ENCODE measurements at places on chromosomes 11 and 22. TPM values are rescaled to one million over a fixed set of nuclear protein-coding genes. Genes with fewer than 3 reads are reported as not detected.
A peak's percentile ranks its signal among the peaks of the same experiment; 100 is the strongest.

- DNase-seq = no peak
Observed at GRCh38 chr11:44188643-44189042, 93.2 kb downstream of the EXT2 start.

GRCh38 chr11:109641549-109641948 is 219.6 kb downstream of the C11orf87 start:
- DNase-seq = no peak

- no peak for DNase-seq
Observed at GRCh38 chr11:119982517-119983239, 155.2 kb downstream of the TRIM29 start.

GRCh38 chr22:37219533-37219932 is 7.3 kb upstream of the SSTR3 start:
- no peak for DNase-seq

- DNase-seq = no peak
Observed at GRCh38 chr22:29903371-29903770, 20.4 kb downstream of the MTMR3 start.

GRCh38 chr22:39932918-39933649 is 27.1 kb upstream of the TMA7B start:
- DNase-seq = peak; percentile 34

DNA sequence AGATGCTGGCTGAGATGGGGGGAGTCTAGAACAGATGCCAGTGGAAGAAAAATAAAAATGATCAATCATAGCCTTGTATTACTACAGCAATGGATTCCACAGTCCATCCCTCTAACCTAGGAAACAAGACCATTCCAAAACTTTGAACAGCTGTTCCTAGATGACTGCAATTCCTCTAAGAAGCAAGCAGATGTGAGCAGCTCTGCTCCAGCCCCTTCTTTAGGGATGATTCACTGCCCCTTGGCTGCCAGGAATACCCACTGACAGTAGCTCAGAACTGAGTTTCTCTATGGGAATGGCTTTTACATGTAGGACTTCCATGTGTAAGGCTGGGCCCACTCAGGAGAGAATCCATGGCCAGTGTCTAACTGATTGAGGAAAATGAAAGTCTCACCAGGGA is 943.9 kb downstream of the OPCML start:
- DNase-seq = no peak

Gene CRYBB2
- not detected for total RNA-seq

Gene SOX6
- total RNA-seq = 16.9 TPM

Measured in left ventricle myocardium superior (tissue), 1 donor.